ENCODE measurements at places on chromosomes 2 and 18.
A peak's percentile ranks its signal among the peaks of the same experiment; 100 is the strongest.

DNA sequence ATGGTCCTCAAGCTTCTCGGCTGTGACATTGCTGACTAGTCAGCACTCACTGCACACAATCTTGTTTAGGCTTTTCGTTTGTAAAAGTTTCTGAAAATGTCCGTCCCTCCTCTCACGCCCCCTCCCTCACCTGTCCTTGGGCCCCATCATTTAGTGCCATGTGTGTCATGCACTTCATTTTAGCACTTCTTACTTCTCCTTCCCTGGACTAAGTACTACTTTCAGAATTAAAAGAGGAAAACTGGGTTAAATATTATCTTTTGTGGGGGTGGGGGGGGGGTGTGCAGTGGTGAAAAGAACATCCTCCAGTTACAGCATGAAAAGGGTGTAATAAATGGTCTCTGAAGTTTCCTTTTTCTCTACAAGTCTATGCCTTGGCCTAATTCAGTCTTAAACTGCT, 182.0 kb upstream of the SP5 start:
- DNase-seq: no peak

- no peak for DNase-seq
These were observed 287.6 kb upstream of the ZNF521 start for GRCh38 chr18:25639596-25639995.

DNA sequence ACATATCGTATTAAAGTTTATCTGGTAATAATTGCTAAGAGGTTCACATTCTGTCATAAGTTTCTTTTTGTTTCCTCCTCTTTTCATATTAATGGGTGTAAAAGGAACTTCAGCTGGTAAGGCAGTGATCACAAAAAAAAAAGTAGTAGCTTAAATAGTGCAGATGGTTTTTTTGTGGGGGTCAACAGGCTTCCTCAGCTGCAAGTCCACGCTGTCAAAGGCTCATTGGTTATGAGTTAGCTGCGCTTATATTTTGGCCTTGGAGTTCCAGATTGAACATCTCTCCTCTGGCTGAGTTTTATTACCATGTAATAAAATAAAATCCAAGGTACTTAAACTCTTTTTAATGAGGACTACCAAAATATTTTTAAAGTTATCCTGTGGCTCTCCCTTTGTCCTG, 277.0 kb upstream of the ZEB2 start:
- no peak for DNase-seq

DNA sequence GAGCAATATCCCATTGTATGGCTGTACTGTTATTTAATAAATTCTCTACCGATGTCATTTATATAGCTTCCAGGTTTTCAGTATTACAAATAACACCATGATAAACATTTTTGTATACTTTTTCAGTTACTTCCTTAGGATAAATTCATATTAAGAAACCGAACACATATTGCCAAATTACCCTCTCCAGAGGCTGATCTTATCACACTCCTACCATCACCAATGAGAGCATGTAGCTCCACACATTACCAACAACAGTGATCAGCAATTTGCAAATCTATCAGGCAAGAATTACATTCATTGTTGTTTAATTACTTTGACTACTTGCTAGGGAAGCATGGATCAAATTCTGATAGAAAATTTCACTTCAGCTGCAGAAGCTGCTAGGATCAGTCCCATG, 5.8 kb upstream of the NDUFV2 start:
- no peak for DNase-seq

GRCh38 chr2:88239781-88240180, 69.6 kb downstream of the THNSL2 start:
- no peak for DNase-seq

DNA sequence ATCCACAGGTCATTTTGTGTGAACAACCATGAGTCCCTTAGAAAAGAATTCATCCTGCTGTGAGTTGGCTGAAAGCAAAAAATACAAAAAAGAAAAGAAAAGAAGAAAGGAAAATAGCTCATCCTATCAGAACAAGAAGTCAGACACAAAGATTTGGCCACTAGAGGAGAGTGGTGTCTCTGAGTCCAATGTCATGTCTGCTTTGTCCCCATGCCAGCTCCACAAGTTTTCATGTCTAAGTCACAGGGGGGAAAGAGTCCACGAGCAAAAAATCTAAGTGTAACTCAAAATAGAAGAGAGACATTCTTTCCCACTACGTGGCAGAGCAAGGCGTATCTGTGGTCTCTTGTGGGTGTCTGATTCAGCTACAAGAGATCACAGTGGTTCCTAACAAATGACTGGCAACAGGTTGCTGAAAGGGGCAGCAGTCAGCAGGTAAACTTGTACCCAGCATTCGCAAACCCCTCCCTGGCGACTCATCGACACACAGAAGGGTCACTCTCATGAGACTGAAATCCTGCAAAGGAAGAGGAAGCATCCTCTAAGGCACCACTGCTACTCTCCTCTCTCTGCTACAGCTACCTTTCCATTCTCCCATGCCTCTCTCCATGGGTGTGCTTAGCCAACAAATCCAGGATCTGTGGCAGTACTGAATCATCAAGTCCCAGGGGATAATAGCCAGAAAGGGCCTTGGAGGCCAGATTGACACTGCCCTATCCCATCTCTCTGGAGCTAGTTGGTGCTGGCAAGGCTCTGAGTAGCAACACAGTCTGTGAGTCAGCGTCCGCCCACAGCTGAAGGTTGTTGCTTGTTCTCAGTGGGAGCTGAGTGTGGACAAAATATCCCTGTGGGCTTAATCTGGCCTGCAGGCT, 123.0 kb upstream of the SLC39A10 start:
- DNase-seq: peak; percentile 8

GRCh38 chr18:25826823-25827222, 263.6 kb downstream of the SS18 start:
- DNase-seq: no peak

GRCh38 chr18:32362484-32362883, 108.2 kb downstream of the GAREM1 start:
- DNase-seq: no peak

DNA sequence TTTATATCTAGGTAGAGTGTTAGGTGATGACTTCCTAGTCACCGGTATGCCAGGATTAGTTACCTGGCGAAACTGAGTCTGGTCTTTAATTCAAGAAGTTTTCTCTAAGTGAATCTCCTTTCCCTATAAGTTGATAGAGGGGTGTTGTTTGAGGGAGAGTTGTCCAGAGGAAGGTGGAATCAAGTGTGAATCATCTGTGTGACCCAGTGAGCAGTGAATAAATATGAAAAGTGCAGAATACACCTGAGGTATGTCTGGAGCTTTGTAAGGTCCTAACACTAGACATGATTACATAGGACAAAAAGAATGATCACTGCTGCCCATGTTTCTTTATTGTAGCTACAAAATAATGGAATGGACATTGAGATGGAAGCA, 11.2 kb downstream of the POU3F3 start:
- no peak for DNase-seq
